Stimulated activated CD8-positive, alpha-beta memory T cell treated with anti-CD3 and anti-CD28 coated beads, Interleukin-15, amount 100 ng/mL, for 24 hours (primary cell): ENCODE measurements at places on chromosomes 7 and 10.

DNA sequence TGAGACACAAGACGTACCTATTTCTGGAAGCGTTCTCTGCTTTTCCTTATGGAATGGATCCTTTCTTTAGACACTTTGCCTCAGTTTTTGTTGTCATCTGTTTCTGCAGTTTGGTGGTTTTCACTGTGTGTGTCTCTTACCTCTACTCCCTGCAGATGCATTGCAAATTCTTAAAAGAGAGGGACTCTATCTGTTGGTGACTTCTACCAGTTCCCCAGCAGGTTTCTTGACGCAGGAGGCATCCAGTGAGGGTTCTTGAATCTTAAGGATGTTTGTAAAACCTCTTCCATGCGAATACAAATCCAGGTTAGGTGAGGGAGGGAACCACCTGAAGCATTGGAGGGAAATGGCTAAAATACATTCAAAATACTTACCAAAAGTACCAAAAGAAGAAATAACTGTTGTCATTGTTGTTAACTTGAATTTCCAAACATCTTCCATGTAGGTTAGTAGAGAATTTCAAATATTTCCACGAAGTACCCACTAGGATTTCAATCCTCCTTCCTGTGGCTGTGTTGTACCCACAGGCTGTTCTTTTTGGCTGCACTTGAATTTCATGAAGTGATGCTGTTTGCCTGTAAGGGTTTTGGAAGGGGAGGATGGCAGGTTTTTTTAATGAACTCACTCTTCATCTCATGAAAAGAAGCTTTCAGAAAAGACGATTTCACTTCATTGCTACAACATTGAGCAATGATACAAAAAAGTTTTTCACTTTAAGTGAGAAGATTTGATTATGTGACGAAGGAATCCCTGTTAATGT lies 32.2 kb downstream of the PLXDC2 start:
- no peak for DNase-seq

- no peak for DNase-seq
These were observed 130.0 kb downstream of the TES start for GRCh38 chr7:116340201-116340847.

DNA sequence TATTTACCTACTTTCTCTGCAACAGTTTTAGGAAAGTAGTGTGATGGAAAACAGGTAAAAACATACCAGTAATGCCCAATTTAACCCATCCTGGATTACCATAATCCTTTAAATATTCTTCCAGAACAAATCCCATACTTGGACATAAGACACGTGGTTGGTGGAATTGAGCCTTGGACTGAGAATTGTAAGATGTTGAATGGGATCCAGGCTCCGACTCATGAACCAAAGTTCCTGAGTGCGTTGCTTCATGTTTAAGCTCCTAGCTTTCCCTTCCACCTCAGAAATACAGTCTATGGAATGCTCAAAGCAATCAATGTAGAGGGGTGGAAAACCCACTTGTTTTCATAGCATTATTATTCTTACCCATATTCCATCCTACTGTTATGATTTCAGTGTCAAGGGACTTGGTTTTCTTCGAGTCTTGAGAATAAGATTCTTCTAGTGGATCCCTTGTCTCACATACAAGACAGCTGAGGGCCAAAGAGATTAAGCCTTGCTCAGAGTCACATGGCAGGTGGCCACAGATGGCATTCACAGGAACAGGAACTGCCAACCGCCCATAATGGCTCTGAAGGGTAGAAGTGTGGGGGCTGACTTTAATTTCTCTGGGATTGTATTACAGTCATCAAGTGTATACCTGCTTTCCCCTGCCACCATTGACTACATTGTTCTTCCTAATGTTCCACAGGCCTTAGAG lies 171.2 kb downstream of the GFRA1 start:
- no peak for DNase-seq

DNA sequence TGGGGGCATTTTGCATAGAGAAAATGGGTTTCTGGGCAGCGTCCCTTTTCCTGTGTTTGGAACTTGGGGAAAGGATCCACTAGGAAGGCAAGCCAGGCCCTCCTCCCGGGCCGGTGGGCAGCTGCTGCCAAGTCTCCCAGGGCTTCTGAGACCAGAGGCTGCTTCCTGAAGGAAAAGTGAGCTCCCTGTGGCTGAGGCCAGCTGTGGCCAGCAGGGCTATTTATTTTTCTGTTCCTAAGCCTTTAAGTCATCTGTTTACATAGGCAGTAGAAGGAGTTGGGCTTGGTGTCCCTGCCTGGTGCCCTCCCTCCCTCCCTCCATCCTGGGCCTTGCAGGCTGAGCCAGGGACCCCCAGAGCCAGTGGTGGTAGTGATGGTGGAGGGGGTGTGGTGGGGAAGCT lies 70.5 kb upstream of the COL13A1 start:
- DNase-seq = no peak

DNA sequence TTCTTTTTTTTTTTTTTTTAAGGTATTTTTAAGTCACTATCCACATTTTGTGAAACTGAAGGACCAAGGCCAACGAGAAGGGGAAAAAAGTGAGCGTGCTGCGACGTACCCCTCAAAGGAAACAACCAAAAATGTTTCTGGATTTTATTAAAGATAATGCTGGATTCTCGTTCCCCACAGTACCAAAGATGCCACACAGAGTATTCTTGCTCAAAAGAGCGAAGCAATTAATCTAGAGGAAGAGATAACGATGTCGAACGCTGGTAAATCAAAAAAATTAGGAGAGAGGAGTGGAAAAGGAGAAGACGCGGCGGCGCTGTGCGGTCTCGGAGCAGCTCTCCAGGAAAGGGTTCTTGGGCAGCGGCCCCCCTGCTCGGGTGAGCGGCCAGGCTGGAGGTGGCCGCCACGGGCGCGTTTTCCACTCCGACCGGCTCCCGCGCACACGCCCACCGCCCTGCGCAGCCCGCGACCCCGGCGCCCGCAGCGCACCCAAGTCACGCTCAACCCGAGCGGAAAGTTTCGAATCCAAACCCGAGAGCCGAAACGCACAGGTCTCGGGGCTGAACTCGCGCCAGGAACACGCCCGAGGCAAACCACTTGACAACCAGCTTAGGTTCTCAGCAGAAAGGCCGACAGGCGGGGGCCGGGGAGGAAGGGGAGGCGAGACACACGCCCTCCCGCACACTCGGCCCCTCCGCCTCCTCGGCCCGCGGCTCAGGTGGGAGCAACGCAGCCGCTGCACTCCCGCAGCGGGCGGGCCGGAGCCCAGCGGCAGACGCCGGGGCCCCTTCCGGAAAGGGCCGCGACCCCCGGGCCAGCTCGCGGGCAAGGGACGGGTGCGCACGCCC lies 989 bp downstream of the SRPK2 start:
- DNase-seq = peak; percentile 6

DNA sequence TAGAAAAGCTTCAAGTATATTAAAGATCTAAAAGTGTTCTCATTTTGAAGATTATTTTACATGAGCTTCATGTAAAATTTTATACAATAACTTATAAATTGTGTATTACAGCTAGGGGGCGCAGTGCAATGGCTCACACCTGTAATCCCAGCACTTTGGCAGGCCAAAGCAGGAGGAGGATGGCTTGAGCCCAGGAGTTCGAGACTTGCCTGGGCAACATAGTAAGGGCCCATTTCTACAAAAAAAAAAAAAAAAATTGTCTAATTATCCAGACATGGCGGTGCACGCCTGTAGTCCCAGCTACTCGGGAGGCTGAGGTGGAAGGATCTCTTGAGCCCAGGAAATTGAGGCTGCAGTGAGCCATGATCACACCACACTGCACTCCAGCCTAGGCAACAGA lies 16.6 kb downstream of the ACBD5 start:
- DNase-seq = no peak

- no peak for DNase-seq
These were observed 825 bp downstream of the MRPL32 start for GRCh38 chr7:42932811-42933591.

GRCh38 chr7:43768201-43768886 lies 9.9 kb downstream of the BLVRA start:
- DNase-seq = no peak

GRCh38 chr7:16646472-16647072 lies 591 bp downstream of the BZW2 start:
- DNase-seq = peak; percentile 19

DNA sequence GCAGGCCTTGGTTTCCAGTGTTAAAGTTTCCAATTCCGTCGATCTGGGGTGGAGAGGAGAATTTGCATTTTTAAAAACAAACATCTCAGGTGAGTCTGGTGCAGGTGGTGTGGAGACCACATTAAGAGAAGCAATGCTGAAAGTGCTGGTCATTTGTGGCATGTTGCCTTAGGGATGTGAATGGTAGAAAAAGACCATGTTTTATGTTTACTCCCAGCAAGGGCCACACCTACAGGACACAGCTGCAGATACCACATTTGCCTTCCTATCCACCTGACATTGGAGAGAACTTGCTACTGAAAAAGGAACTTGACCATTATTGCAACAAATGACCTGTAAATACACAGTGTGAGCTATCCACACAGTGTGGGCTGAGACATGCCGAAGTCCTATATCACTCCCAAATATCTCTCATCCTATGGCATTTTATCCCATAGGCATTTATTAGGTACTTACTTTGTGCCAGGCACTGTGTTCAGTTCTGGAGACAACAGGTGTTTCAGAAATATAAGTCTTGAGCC lies 183.1 kb downstream of the NRP1 start:
- DNase-seq = no peak

DNA sequence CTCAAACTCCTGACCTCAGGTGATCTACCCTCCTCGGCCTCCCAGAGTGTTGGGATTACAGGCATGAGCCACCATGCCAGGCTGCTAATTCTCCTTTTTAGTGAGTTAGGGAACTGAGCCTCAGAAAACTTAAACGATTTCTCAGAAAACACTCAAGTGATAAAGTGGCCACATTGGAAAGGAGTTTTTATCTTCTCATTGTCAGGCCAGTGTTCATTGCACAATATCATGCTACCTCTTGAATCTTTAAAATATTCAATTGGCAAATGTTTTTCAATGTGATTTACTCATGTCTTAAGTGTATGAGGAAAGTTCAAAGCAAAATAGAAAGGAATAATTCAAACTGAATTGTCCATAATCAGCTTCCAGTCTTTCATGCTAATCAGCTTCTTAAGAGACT lies 80.7 kb downstream of the ITGB8 start:
- DNase-seq = no peak

- DNase-seq = no peak
These were observed 82.5 kb upstream of the PRR15 start for GRCh38 chr7:29480934-29481651.

GRCh38 chr7:80876894-80877414 lies 41.9 kb downstream of the SEMA3C start:
- DNase-seq = no peak

DNA sequence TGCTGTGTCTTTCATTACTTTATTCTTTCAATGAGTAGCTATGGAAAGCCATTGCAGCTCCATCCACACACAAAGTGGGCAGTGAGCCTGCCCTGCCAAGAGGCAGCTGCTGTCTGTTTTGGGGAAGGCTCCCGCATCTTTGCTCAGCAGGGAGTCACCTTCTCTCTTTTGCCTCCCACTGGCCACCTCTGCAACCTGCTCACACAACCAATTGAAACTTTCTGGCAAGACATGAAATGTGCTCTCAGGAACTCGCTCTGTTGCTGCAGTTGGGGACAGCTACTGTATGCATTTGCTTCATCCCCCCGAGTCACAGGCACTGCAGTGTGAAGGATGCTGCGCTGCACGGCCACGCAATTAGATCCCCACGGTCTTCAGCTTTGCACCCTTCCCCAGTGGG lies 244.8 kb upstream of the NFE2L3 start:
- no peak for DNase-seq

DNA sequence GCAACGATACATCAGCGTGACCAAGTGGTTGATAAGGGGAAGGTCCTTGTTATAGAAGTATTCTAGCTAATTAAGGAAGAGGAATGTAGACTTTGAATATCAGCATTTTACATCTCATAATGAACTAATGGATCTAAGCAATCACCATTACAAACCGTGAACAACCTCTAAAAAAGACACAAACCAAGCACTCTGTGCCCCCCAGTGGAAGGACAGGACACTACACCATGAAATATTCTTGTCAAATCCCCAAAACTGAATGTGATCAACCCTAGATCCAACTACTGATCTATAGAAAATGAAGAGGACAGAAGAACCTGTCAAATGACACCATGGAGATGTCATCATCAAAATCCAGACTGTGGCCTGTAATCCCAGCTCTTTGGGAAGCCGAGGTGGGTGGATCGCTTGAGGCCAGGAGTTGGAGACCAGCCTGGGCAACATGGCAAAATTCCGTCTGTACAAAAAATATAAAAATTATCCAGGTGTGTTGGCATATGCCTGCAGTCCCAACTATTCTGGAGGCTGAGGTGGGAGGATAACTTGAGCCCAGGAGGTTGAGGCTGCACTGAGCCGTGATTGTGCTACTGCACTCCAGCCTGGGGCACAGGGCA lies 111.3 kb upstream of the CARD11 start:
- DNase-seq = no peak

- no peak for DNase-seq
These were observed 72.4 kb downstream of the NKX6-2 start for GRCh38 chr10:132713421-132714095.

GRCh38 chr10:91210435-91210834 lies 10.0 kb upstream of the PCGF5 start:
- DNase-seq = no peak

DNA sequence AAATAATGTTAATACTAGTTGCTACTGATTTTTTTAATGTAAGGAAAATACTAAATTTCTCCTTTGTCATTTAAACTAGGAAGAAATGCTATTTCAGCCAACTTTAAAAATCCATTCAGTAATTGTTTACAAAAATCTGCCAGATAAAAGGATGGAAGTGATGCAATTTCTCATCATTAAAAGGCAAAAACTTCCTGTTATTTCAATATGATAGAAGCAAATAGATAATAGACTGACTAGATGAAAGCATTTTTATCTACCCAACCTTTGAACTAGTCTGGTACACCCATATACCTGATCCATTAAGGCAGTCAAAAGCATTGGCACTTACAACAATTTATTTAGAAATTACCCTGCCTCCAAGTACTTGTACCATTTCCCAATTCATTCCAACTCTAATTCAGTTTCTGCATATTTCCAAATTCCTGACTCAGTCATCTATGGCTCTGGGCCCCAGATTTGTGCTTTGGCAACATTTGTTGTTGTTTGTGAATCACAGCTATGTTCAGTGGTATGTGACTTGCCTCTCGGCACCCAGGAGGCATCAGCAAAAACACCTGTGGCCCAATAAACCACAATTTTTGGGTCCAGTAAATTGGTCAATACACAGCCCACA lies 482.6 kb upstream of the SEMA3A start:
- DNase-seq = no peak

DNA sequence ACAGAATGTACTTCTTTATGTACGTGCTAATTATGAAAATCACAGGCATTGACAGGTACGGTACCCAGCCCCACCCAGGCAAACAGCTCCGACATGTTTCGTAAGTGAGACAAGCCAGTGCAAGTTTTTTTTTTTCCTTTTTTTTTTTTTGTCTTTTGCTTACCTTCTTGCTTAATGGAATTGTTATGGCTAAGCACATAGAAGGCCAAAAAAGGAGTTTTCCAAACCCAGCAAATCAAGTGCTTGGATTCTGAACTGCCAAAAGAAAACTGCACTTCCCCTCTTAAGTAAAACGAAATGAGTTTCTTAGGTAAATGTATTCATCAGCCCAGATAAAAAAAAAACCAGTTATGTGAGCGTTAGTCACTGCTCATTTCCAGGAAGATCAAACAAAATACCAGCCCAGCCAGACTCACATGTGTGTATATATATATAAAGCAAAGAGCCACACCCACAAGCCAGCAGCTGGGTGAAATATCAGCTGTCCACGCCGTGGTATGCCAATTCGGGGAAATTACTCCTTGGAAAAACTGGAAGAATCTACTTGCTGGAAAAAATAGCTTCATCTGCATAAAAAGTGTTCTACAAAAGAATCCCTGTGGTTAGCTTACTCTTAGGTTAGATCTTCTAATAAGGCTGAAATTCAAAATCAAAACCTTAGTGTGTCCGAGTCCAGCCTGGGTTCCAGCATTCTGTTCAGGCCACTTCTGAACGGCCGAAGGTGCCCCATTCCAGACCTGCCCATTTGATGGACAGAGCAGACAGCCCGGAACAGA lies 8.0 kb downstream of the KLF6 start:
- no peak for DNase-seq
